ENCODE measurements at places on chromosomes 12 and 14.

- DNase-seq = no peak
Measured at GRCh38 chr14:55099756-55100155, 29.3 kb upstream of the LGALS3 start.

GRCh38 chr14:69045857-69046475 lies 66.9 kb upstream of the ACTN1 start:
- no peak for DNase-seq

- no peak for DNase-seq
Measured at GRCh38 chr14:70755655-70756054, 53.7 kb downstream of the MAP3K9 start.

- DNase-seq = no peak
Measured at GRCh38 chr14:67690011-67690410, 5.6 kb downstream of the RDH11 start.

GRCh38 chr12:10301103-10301502 lies 6.6 kb upstream of the KLRD1 start:
- no peak for DNase-seq

GRCh38 chr14:92668276-92668973 lies 80.0 kb downstream of the LGMN start:
- no peak for DNase-seq

DNA sequence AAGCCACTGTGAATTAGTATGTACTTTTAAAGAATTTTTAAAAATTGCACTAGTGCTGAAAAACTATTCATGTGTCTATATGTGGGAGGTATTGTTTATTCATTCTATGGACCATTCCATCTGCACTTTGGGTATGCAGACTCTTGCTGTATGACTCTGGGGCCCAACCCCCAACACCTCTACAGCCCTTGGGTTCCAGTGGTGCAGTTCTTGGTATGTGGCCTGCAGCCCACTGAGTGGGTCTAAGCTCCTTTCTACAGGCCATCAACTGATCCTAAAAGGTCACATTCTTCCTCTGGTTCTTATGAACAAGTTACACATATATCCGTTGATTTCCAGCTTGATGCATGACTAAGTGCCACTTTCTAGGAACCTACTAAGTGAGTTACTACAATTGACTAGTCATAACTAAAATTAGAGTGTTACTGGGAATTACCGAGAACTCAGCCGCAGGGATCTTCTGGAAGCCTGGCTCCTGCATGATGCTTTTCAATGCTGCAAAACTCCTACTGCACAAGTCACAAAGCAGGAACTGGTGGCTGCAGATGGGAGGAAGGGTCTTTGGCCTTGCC lies 62.4 kb upstream of the MED13L start:
- no peak for DNase-seq

- DNase-seq = no peak
Measured at GRCh38 chr12:68106160-68106559, 53.4 kb downstream of the IFNG start.

DNA sequence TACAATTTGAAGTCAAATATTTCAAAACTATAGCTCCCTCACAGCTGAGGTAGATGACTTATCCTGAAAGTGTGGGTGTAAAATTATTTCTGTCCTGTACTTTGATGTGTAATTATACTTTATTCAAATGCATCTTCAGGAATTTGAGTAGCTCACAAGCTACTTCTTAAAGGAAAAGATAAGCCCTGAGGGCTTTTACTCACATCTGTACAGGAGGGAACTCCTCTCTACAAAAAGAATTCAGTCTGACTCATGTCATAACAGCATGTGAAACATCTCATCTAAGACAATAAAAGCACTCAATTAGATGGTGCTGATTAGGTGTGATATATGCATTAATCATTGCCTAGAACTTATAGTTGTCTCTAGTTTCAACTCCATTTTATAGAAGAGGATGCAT lies 452.0 kb downstream of the PRKD1 start:
- DNase-seq = no peak

GRCh38 chr12:16347391-16348298 lies at the start of gene MGST1:
MGST1 (plus strand) TSS chr12:16347645; CDS start chr12:16354253, 6,608 bp downstream.
- DNase-seq = no peak

DNA sequence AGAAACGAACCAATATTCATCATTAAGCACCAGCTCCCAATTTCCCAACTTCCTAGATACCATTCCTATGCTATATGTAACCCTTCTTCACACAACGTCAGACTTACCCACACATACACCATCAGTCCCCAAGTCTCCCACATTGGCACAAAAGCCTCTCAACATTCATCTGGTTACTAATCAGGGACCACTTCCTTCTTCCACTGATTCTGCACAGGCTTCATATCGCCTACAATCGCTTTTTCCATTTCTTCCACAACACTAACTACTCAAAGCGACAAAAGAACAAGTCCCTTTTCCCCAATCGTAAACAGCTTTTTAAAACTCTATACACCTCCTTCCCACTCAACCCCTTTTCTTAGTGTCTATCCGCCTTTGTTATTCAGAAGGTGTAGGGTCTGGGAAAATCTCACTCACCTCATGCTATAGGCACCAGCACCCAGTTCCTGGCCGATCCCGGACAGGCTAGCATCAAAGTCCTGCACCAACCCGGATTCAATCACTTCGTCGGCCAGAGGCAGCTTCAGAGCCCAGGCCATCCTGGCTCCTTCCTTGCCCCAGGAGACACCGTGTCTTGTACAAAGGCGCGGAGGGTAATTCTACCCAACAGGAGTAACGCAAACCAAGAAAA lies 936 bp downstream of the TFCP2 start:
- no peak for DNase-seq

- no peak for DNase-seq
Measured at GRCh38 chr12:94851396-94852028, 152.0 kb downstream of the NDUFA12 start.

GRCh38 chr12:95951515-95951914 lies 8.4 kb downstream of the AMDHD1 start:
- no peak for DNase-seq

- DNase-seq = no peak
Measured at GRCh38 chr14:74417611-74418010, 8.4 kb downstream of the SYNDIG1L start.

GRCh38 chr14:24986206-24986893 lies 63.6 kb downstream of the STXBP6 start:
- no peak for DNase-seq

- DNase-seq = no peak
Measured at GRCh38 chr14:104536942-104537612, 42.5 kb upstream of the C14orf180 start.

- DNase-seq = no peak
Measured at GRCh38 chr12:66168410-66168809, 1.4 kb downstream of the TMBIM4 start.

DNA sequence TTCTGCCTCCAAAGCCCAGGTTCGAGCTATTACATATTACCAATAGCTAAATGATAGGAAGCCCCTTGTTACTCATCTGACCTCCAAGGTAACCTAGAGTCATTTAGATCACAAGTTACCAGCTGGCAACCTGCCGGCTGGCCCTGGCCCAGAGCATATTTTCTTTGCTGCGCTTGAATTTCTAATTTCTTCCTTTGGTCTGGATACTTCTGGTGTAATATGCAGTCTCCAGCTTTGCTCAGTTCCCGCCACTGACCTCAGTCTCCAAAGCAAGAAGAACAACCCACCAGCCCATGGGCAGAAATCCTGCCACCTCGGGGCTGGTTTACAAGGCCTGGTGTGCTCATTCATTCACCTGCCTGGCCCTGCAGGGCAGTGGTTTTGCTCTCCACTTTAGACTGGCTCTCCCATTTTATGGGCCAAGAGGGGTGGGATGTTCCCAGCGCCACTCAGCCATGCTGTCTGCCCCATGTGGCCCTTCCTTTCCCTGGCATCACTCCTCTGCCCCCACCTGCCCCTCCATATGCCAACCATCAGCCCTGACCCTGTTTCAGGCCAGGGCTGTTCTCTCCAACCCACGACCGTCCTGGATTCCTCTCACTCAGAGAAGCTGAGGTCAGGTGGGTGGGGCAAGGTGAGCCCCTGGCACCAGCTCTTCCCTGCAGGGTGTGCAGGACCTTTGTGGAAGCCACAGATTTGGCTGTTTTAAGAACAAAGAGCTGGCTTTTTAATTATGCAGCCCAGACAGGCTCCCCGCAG lies 76.0 kb downstream of the PRIMA1 start:
- DNase-seq = no peak

GRCh38 chr12:69141074-69141473 lies 98.3 kb upstream of the CPSF6 start:
- no peak for DNase-seq

GRCh38 chr12:27552235-27552634 lies 28.2 kb downstream of the PPFIBP1 start:
- no peak for DNase-seq

DNA sequence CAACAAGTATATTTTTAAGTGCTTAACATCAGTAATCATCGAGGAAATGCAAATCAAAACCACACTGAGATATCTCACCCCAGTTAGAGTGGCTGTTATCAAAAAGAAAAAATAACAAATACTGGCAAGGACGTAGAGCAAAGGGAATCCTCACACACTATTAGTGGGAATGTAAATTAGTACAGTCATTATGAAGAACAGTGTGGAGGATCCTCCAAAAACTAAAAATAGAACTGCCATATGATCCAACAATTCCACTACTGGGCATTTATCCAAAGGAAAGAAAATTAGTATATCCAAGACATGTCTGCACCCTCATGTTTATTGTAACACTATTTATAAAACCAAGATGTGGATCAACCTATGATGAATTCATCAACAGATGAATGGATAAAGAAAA lies 149.0 kb upstream of the PWP1 start:
- no peak for DNase-seq

DNA sequence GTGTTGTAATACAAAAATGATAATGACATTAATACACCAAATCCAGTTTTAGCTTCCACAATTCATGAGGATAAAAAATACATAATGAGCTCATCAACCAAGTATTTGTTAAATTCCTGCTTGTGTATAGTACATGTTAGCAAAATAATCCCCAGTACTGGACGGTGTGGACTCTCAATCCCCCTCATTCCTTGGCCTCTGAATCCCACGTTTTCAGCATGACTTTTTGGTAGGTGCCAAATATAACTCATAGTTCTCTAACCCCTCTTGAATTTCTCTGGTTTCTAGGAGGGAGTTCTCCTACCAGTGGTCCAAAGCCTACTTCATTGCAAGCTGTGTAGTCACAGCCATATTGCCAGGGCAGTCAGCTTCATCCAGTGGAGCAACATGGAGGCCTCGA lies 41.4 kb upstream of the EPS8 start:
- no peak for DNase-seq

DNA sequence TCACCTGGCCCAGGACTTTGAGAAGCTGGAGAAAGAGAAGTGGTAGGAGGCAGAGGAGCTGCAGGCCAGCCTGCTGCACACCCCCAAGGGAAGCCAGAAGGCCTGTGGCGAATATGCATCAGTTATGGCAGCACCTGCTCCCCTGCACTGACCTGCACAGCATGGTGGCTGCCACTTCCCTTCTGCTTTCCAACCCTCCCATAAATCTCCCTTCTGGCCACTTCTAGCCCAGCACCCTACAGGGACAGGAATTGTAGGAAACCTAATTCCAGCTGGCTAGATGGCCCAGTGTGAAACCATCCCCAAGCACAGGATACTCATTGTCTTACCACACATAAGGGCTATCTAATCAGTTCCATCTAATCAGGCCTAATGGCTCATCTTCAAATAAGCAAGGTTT lies 136.3 kb downstream of the TBX3 start:
- DNase-seq = no peak

GRCh38 chr14:32578181-32578580 lies 249.1 kb downstream of the AKAP6 start:
- no peak for DNase-seq

GRCh38 chr12:102484428-102484958 lies 4.1 kb upstream of the IGF1 start:
- DNase-seq = no peak

- no peak for DNase-seq
Measured at GRCh38 chr12:100026241-100026640, 41.5 kb upstream of the ANKS1B start.

DNA sequence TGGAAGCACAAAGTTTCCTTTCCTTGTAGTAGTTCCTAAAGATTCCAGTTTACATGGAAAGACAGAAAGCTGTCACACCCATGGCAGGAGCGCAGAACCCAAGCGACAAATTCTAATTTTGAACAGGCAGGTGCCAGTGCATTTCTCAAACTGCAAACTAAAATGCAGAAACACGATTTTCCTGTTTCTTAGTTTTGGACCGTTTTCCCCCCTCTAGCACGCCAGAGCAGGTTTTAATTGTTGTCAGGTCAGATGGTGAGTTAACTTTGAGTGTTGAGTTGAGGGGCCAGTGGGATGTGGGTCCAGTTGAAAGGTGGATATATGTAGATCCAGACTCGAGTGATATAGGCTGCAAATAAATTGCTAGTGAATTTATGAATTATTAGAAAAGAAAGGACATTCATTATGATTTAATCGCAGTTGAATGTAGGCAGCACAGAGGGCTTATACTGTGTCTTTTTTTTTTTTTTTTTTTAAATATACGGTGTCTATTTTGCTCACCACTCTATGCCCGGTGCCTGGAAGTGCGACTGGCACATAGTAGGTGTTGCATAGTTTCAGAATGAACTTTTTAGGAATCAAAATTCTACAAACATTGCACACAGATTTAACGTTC lies 909 bp upstream of the ETFBKMT start:
- DNase-seq = no peak

- no peak for DNase-seq
Measured at GRCh38 chr14:59816941-59817340, 53.6 kb downstream of the RTN1 start.

GRCh38 chr12:2806700-2807099 lies 5.8 kb upstream of the ITFG2 start:
- no peak for DNase-seq

GRCh38 chr12:90027889-90028634 lies 319.4 kb upstream of the ATP2B1 start:
- no peak for DNase-seq

DNA sequence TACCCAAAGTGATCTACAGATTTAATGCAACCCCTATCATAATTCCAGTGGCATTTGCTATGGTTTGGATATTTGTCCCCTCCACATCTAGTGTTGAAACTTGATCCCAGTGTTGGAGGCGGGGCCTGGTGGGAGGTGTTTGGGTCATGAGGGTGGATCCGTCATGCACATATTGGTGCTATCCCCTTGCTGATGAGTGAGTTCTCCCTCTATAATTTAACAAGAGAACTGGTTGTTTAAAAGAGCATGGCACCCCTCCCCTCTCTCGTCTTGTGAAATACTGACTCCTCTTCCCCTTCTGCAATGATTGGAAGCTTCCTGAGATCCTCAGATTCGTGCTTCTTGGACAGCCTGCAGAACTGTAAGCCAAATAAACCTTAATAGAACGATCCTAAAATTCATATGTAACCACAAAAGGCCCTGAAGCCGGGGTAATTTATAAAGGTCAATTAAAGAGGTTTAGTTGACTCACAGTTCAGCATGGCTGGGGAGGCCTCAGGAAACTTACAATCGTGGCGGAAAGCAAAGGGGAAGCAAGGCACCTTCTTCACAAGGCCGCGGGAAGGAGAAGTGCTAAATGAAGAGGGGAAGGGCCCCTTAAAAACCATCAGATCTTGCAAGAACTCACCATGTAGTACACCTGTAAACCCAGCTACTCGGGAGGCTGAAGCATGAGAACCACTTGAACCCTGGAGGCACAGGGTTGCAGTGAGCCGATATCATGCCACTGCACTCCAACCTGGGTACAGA lies 41.2 kb downstream of the SLC39A9 start:
- DNase-seq = no peak

Data from T1000 (cell line).